Hematopoietic multipotent progenitor cell treated with erythropoietin and hydrocortisone succinate and interleukin-3 and kit ligand, for 4 days (in vitro differentiated cells): ENCODE measurements at places on chromosomes 6 and 20.
A peak's percentile ranks its signal among the peaks of the same experiment; 100 is the strongest.

DNA sequence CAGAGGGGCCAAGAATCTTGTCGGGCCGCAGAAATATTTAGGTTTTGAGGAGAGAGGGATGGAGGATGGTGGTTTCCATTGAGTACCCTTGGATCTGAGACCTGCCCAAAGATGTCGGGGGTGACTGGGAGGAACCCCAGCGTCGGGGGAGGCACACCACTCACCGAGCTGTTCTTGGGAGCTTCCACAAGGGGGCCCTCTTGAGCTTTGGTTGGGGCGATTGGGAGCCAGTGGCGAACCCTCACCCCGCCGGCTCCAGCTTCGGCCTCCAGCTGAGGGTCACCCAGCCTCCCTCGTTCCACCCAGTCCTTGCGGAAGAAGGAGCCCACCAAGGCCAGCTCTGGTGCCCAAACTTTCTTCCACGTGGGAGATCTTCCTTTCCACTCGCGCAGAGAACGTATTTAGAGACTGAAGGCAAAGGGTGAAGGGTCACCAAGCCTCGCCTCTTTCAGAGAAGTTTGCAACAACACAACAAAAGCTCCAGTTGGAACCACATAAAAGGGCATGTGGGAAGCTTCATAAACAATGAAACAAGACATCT, 33.6 kb downstream of the APCDD1L start:
- peak; percentile 58 for DNase-seq

DNA sequence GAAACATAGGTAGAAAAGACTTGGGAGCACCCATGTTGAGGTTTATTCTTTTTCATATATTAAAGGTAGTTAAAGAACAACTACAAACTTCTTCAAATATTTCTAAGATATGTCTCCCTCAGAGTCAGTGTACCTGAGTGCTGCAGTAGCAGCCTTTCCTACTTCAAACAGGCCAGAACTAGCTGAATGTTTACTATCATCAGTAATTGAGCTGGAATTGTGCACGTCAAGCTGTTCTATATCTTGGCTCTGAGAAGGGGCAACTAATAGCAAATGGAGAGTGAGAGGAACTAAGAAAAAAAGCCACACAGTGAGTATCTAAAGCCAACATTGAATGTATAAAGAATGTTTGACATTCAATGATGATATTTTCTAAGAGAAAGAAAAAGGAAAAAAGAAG, 21.7 kb downstream of the MTCL3 start:
- DNase-seq, result no peak

DNA sequence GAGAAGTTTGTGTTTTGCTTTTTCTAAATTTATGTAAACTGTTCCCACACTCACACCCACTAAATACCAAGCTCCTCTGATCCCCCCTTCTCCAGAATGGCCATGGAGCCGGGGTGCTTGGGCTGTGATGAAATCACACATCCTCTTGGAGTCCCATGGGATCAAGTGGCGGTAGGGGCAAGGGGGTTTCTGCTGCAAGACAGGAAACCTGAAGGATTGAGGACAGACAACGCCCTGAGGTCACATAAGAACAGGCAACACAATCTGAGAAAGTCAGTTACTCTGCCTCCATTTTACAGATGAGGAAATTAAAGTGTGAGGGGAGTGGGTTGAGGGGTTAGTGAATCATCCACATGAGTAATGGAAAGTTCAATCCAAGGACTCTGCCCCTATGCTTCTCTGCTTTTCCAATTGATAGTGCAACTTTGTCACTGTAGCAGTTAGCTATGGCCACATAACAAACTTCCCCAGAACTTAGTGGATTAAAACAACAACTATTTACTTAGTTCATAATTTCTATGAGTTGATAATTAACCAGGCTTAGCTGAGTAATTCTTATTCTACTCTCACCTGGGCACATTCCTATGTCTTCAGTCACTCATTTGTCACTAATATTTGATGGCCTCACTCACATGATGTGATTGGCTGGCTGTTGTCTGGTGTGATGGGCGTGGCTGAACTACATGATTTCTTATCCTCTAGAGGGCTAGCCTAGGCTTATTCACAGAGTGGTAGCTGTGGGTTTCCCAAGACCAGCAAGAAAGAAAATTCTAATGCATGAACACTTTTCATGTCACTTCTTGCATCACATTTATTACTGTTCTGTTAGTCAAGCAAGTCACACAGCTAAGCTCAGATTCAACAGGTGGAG, 311.1 kb upstream of the RNF24 start:
- DNase-seq, result peak; percentile 14

GRCh38 chr6:99270826-99271225, 78.6 kb downstream of the FAXC start:
- DNase-seq, result no peak

DNA sequence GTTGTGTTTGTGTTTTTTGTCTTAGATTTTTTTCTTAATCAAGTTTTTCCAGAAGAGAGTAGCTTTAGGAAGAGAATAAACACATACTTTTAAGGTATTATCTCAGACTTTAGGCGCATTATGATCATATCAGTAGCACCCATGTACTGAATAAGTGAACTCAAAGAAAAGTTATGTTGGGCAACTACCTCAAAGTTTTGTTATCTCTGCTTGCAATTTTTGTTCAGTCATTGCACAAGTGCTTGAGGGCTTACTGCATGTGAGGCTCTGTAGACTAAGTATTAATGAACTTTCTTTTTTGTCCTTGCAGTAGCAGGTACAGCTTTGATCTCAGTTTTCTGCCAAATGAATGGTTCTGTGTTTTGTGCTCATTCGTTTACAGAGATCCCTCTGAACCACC, 189.0 kb downstream of the SLC16A10 start:
- DNase-seq, result peak; percentile 74

- no peak for DNase-seq
Measured at GRCh38 chr6:54541541-54541940, 233.3 kb downstream of the TINAG start.

DNA sequence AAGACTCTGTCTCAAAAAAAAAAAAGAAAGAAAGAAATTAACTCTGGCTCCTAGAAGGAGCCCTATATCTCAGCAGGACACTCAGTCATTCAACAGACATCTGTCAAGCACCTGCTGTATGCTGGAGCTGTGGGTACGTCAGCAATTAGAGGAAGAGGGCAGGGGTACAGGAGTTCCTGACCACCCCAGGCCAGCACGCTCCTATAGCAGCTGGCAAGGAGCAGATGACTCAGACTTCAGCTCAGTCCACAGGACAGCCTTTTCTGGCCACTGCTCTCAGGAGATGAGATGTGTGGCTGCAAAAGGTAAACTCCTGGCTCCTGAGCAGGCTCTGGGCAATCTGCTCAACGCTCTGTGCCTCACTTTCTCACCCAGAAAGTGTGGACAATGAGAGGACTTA, 1.7 kb upstream of the RTEL1 start:
- DNase-seq, result no peak

DNA sequence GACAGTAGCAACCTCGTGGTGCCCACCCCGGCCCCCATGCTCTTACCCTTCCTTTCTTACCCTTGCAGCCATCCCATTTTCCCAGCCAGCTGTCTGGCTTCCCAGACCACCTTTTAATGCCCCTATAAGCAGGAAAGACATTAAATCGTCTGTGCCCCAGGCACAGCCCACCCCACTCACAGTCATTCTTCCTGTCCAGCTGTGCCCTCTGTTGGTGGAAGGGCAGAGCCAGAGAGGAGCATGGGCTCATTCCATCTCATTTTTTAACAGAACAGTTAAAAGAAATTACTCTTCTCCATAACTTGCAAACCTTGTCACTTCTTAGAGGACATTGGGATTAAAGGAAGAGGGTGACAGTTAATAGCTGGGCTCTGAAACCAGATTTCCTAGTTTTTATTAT, 240.5 kb downstream of the NRN1 start:
- peak; percentile 19 for DNase-seq

GRCh38 chr20:47040506-47041125, 146.0 kb downstream of the EYA2 start:
- peak; percentile 94 for DNase-seq

GRCh38 chr6:4812068-4812467, 35.9 kb downstream of the CDYL start:
- peak; percentile 48 for DNase-seq

DNA sequence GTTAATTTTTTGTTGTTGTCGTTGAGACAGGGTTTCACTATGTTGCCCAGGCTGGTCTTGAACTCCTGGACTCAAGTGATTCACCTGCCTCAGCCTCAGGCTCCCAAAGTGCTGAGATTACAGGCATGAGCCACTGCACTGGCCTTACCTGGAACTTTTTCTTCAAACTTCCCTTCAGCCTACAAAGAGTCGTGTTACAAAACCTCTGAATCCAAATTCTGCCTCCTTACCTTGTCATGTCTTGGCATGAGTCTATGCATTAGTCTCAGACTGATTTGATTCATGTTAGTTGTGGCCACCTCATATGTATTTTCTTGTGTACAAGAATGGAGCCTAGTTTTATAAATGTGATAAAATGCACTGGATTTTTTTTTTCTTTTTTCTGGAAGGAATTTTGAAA, 172.1 kb downstream of the PRL start:
- no peak for DNase-seq

GRCh38 chr6:89398762-89399525, 13.1 kb downstream of the RRAGD start:
- no peak for DNase-seq

DNA sequence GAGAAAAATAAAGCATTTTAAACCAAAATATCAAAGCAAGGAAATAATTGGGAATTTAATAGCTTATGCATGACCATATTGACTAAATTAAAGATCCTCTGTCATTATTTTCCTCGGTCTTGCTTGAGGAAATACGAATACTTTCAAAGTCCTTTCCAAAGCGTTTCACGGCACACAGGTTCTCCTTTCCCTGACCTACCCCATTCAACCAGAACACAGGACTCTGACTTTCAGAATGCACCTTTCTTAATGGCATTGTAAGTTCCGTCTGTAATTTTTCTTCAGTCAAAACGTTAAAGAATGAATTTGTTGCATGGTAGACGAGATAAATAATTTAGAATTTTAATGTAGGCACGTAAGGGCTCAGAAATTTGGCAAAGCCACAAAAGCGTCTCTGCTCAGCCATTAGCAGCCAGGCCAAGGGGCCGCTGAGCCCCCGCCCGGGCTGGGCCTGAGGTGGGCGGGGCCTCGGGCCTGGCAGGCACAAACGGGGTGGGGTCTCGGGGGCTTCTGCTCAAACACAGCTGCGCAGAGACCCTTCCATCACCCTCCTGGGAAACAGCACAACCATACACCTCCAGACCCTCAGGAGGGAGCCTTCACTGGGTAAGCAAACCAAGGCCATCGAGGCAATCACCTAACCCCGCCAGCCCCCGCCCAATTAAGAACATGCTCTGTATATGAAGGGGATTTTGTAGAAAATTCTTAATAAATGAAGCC, 3.4 kb downstream of the NEDD9 start:
- DNase-seq, result no peak

DNA sequence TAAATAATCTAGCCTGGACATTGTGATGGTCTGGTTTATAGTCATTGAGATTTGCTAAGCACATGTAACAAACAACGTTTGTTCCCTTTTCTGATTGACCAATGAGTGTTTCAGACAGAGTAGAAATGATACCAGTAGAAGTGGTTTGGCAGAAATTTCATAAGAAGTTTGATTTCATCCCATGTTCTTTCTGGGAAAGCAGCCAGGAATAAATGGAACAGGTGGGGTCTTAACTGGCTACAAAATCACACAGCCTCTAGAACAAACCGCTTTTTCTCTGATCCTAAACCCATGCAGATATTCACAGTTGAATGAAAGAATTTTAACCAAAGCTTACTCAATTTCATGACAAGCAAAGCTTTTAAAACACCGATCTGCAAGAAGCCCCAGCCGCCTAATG, 227.5 kb downstream of the UST start:
- DNase-seq, result no peak

- DNase-seq, result no peak
Measured at GRCh38 chr20:2705931-2706645, 13.5 kb downstream of the EBF4 start.

- no peak for DNase-seq
Measured at GRCh38 chr6:72922401-72922800, 300.5 kb downstream of the KCNQ5 start.

DNA sequence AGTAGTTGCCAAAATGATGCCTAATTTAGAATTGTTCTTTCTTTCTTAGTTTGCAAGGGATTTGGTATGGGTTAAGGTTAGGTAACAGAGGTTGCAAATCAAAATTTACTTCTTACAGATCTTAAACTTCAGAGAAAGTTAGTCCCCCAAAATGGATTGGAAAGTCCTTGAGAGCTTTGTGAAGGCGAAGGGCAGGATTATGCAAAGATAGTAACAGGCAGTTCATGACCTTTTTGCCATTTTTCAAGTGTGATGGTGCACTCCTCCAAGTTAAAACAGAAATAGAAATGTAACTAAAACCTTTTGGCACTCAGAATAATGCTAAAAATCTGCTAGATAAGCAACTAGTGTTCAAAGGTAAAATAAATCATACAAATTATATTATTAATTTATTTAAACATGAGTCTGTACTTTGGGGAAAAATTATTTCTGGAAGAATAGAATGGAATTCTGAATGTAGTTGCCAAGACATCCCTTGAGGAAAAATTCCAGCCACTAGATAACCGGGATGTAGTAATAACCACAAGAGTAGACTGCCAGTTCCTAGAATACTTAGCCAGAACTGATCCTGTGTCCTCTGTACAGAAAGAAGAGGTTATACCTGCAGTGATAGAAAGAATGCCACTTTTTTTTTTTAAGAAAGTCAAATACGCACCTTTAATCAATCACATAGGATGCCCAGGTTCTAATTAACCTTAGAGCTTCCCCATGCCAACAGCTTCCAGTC, 31.8 kb upstream of the DAAM2 start:
- no peak for DNase-seq

DNA sequence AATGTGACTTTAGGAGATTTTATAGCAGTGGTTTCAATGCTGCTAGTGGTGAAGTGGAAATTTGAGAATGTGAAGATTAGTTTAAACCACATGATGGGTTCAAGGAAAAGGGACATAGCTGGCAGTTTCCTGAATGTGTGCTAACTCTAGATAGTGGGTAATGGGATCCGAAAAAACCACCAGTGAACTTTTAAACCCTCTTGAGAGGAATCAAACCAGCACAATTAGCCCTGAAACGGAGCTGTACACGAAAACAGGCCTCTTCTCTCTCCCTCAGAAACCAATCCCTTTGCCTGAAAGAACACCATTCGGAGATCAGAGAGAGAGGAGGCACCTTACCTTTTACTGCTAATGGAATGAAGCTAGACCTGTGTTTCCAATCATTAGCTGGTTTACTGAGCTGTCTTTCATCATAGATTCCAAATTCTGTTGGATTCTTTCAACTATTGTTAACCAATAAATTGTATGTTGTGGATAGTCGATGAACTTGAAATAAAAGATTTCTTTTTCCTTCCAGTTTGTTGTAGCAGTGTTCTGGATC, 103.9 kb downstream of the AIG1 start:
- peak; percentile 87 for DNase-seq

- DNase-seq, result no peak
Measured at GRCh38 chr20:46375771-46376170, 30.6 kb downstream of the ELMO2 start.
